ENCODE measurements at places on chromosomes 13 and 19.

- DNase-seq, result no peak
Observed at GRCh38 chr13:49652355-49653305, 24.3 kb downstream of the ARL11 start.

DNA sequence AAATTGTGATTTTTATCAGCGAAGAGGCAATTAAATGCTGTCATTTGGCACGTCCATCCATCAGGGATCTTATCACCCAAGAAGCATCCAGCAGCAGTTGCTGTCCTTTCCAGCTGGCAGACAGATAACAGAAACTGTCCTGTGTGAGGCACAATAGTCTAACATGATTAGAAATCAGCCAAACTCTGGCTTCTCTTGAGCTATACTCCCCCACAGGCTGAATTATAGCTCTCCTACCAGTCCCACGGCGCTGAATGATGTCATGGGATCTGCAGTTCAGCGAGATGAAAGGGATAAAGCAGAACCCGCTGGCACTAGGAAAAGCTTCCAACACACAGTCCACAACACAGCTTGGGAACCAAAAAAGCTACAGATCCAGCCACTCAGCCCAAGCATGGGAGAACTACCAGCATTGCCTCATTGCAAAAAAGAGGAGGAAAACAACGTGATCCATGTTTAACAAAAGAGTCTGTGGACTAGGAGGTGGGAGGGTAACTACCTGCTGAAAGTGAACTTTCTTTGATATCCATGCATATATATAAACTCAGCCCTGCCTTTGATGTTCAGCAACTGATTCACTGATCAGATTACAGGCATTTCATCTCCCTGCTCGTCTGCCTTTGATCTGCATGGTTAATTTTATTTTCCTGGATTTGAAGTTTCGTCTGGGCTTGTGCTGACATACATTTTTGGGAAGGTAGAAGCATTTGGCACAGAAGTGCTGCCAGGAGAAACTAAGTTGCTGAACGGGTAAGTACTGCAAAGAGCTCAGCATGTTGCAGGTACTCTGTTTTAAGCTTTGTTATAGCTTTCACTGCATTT is at the start of gene TNFRSF19:
TNFRSF19 (plus strand) TSS at position 314 of the 822 bp plus-strand sequence. CDS start 19,772 bp downstream, outside the sequence.
- no peak for DNase-seq

- no peak for DNase-seq
Observed at GRCh38 chr13:35957241-35957731, 173.9 kb downstream of the DCLK1 start.

- peak; percentile 39 for DNase-seq
Observed at GRCh38 chr13:28012896-28013295, 24.4 kb upstream of the URAD start.

DNA sequence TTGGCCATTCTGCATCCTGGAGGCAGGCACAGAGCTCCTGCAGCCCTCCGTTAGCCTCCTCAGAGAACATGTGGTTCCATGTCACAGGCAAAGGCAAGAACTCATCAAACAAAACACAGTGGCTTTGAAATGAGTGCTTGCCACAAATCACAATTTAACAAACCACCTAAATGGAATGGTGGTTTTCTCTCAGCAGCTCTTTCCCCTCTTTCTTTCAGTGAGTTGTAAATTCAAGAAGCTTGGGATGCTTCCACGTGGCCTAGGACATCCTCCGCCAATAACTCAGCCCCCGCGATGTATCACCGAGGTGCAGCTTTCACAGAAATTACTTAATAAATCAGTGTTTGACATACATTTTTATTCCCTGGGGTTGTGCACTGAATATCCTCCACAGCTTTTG is 65.4 kb upstream of the RFC3 start:
- DNase-seq, result no peak

DNA sequence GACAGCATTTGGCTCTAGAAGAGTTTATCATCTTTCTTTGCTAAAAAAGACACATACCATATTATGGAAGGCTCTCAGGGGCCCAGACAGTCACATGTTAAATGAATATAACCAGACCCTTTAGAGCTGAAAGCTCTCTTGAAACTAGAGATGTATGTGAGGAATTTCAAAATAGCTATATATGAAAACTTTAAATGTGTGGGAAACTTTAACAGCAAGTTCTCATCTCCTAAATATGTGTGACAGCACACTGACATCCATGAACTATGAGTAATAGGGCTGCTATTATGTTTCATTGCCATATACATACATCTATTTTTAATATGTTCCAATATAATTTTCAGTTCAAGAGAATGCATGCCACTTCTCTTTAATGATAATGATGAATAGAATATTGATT is 509.5 kb downstream of the GPC6 start:
- DNase-seq, result no peak

DNA sequence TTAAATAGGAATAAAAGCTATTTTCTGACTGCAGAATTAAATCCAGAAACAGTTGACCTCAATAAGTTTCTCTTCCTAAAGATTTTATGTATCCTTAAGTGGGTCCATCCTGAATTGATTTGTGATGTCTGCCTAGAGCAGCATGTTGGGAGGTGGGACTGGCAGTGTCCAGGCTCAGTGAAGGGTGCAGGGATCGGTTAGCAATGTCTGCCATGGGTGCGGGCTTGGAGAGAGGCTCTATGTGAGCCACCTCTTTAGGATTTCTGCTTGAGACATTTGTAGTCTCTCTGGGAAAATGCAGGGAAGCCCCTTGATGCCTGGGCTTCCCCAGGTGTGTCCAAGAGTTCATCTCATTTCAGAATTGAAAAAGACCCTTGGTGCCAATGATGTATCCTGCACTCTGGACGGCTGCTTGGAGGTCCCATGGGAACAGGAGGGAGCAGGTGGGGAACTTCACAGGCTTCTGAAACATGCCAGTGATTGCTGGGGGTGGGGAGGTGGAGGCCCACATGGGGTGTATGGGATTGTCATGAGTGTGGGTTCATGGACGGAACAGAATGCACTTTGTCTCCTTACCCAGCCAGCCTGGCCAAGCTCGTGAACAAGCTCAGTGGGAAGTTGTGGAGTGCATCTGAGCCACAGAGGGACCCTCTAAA is 6.2 kb upstream of the COLGALT1 start:
- DNase-seq, result no peak

DNA sequence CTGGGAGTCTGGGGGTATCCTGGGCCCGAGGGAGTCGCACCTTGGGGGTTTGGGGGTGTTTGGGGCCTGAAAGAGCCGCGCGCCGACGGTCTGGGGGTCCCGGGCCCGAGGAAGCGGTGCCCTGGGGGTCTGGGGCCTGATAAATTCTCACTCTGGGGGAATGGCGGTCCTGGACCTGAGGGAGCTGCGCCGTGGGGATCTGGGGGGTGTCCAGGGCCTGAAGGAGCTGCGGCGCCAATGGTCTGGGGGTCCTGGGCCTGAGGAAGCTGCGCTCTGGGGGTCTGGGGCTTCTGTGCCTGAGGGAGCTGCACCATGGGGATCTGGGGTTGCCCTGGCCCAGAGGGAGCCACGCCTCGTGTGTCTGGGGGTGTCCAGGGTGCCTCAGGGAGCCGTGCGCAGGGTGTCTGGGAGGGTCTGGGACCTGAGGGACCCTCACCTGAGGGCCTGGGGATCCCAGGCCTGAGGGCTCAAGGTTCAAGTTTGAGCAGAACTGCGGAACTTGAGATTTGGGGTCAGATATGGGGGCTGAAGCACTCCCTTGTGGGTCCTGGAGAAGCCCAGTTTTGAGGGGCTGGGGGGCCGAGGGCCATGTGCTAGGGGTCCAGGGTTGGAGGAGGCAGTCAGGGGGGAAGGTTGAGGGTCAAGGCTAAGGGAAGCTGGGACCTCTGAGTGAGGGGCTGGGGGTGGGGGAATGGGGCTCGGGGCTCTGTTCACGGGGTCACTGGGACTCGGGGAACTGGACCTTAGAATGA is 1.1 kb downstream of the HDGFL2 start:
- no peak for DNase-seq

GRCh38 chr13:51818781-51819511 is 15.0 kb upstream of the DHRS12 start:
- DNase-seq, result no peak

DNA sequence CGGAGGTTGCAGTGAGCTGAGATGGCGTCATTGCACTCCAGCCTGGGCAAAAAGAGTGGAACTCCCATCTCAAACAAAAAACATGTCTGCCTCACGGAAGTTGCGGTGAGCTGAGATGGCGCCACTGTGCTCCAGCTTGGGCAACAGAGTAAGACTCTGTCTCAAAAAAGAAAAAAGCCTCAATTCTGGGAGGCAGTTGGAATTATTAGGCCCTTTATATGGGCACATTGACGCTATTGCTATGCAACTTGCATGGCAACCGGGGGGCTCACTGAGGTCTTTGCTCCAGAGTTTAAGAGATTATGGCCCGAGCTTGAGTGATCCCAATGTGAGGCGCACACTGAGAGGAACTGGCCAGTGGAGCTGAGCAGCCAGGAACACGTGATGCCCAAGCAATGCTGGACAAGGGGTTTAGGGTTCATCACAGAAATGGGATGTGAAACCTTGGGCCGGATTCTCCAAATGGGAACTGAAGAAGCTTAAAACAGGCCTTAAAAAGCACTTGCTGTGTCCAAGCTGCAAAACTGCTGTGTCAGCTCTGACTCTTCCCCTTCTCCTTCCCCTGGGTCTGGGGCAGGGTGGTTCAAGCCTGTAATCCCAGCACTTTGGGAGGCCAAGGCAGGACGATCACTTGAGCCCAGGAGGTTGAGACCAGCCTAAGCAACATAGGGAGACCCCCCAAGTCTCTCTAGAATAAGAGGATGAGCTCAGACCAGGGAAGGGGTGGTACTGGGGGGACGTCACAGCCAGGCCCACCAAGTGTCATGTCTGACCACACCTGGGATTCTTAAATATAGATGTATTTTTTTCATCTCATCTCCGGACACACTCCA is 2.5 kb downstream of the FTL start:
- DNase-seq, result no peak

DNA sequence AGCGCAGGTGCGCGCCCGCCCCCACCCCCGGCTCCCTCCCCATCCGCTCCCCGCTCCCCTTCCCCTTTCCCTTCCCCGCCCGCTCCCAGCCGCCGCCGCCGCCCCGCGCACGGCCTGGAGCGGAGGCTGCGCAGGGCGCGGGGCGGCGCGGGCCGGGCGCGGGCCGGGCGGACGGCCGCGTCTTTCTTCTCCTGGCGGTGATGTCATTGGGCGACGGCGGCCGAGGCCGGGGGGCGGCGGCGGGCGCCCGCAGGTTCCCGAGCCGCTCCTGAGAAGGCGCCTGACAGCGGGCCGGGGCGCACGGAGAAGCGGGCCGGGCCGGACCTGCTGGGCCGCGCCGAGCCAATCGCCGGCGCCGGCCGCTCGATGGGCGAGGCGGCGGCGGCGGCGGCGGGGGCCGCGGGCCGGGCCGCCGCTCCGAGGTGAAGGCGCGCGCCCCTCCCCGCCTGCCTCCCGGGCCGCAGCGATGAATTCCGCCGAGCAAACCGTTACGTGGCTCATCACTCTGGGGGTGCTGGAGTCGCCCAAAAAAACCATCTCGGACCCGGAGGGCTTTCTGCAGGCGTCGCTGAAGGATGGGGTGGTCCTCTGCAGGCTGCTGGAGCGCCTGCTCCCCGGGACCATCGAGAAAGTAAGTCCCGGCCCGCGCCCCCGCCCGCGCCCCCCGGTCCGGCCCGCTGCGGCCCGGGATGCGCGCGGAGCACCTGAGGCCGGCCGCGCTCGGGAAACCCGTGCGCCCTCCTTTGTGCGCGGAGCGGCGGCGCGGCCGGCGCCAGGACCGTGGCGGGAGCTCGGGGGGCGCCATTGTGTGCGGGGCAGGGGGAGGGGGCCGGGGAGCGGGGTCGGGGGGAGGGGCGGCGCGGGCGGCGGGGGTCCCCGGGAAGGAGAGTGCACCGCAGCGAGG is at the start of gene ARHGEF7:
ARHGEF7 (plus strand) TSS at position 250 of the 904 bp plus-strand sequence; CDS start at position 467, 217 bp downstream.
- peak; percentile 46 for DNase-seq

DNA sequence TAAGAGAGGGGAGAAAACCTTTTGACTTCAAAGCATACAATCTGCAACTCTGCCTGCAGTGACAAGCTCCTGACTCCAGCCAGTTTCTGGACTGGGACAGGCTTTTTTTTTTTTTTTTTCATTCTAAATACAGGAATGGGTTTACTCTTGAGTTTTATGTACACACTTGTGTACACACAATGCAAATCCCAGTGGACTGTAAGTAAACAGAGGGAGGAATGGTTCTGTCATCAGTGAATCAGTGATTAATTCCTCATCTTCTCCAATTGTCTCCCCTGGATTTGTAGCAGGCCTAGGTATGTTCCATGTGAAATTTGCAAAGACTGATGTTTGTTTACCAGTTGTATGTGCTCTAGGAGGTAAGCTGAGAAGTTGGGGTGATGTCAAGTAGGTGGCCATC is 184.8 kb downstream of the SHISA2 start:
- DNase-seq, result no peak

GRCh38 chr19:13329766-13330165 is 176.5 kb downstream of the CACNA1A start:
- DNase-seq, result no peak

- no peak for DNase-seq
Observed at GRCh38 chr13:101747039-101747438, 294.6 kb downstream of the ITGBL1 start.

DNA sequence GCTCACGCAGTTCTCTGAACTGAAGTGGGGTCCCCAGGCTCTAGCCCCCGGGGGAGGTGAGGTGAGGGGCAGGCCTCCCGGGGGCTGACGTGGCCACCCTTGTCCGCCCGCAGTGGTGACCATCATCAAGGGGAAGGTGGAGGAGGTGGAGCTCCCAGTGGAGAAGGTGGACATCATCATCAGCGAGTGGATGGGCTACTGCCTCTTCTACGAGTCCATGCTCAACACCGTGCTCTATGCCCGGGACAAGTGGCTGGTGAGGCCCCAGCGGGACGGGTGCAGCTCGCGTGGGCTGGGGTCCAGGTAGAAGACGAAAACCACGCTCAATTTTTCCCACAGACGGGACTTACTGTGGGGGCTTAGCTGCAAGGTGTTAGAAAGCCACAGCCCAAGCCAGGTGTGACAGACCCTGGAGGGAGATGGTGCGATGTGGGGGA is 5.6 kb upstream of the ADM5 start:
- no peak for DNase-seq

- DNase-seq, result no peak
Observed at GRCh38 chr13:62129000-62129551, 713.4 kb upstream of the PCDH20 start.

DNA sequence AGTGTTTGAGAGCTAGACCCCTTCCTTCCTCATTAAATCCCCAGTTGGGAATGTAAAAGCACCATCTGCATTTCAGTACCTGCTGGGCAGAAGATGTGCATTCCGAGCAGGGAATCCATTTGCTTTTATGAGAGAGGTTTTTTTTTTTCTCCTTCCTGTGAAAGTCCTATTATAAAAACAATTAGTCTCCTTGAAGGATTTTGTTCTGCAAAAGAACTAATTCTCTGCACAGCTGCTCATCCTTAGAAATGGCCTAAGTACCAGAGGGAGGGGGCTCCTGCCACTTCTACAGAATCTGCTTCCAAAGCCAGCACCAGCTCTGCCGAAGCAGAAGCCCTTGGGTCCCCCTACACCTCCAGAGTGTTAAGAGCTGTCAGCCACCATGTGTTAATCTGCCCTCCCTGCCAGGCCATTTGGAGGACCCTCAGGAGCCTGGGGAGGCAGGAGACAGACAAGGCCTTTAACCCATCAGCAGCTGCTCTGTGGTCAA is 36.4 kb upstream of the SERPINE3 start:
- DNase-seq, result no peak

DNA sequence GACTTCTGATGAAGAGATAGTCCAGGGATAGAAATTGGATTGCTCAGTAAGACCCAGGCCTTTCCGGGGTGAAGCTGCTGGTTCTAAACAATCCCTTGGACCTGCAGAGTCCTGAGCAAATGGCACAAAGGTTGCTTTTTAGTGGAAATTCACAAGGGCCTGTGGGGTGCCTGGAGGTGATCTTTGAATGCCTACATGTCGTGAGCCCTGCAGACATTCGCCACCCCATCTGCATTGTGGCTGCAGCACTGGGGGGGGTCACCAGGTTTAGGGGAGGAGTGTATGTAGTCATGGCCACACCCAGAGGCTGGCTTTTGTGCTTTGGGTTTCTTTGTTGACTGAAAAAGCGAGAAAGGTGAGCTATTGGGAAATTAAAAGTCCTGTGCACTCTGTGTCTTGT is 41.4 kb downstream of the SLC7A9 start:
- no peak for DNase-seq
